ENCODE measurements at places on chromosomes 2 and 18. TPM values are rescaled to one million over a fixed set of nuclear protein-coding genes. Genes with fewer than 3 reads are reported as not detected.

The STAT1 gene
- total RNA-seq, result 90.6 TPM

The PTPRN gene
- not detected for total RNA-seq

The HAAO gene
- total RNA-seq, result 42.7 TPM

The NPHP1 gene
- 6.7 TPM for total RNA-seq

The PKDCC gene
- 28.5 TPM for total RNA-seq

The ECEL1 gene
- not detected for total RNA-seq

The SULT1C4 gene
- 1.3 TPM for total RNA-seq

The RAX gene
- total RNA-seq, result not detected

The MC5R gene
- not detected for total RNA-seq

The IL1RL2 gene
- total RNA-seq, result not detected

The DES gene
- total RNA-seq, result not detected

The SCN3A gene
- total RNA-seq, result not detected

The ASTL gene
- total RNA-seq, result not detected

The MAB21L4 gene
- total RNA-seq, result 13.5 TPM

The KHK gene
- total RNA-seq, result 40.9 TPM

The CRYBA2 gene
- total RNA-seq, result not detected

The NAT8 gene
- 1.9 TPM for total RNA-seq

The SERPINB8 gene
- total RNA-seq, result 2.6 TPM

The TNS1 gene
- total RNA-seq, result 1.9 TPM

The HADHA gene
- 270 TPM for total RNA-seq

The GULP1 gene
- not detected for total RNA-seq

The C2orf15 gene
- total RNA-seq, result 12.2 TPM

The RAB6C gene
- total RNA-seq, result not detected

The OR6B2 gene
- not detected for total RNA-seq

The SEC11C gene
- total RNA-seq, result 297 TPM

The ESPNL gene
- 0.35 TPM for total RNA-seq

The LOXHD1 gene
- total RNA-seq, result not detected

The ALPP gene
- total RNA-seq, result not detected

The HOXD13 gene
- total RNA-seq, result not detected

The RNU2-63P gene
- 6.8 TPM for total RNA-seq

The SPP2 gene
- total RNA-seq, result not detected

The WNT10A gene
- total RNA-seq, result not detected
